NCI-H510A treated with DMSO at 0.1 percent for 48 hours (cell line): ENCODE measurements at places on chromosomes 12 and 14.

DNA sequence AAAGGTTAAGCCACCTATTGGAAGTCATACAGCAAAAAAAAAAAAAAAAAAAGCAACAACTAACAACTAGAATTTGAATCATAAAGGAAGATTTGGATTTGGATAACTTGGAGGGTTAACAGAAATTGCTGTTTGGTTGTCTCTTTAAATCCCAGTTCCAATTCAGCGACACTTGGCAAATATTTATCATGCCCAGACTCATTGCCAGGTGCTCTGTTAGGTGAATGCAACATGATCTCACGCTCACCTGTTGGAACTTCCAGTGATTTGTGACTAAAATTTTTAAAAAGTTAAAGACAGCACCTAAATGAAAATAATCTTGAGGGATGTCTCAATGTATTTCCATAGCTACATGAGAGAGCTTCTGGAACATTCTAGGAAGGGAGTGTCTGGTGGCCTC is 103.7 kb downstream of the TBX3 start:
- peak; percentile 84 for DNase-seq

- no peak for DNase-seq
Observed at GRCh38 chr14:84361476-84361875, 1168.5 kb upstream of the FLRT2 start.

GRCh38 chr12:111428081-111428727 is 22.5 kb downstream of the SH2B3 start:
- DNase-seq, result no peak

DNA sequence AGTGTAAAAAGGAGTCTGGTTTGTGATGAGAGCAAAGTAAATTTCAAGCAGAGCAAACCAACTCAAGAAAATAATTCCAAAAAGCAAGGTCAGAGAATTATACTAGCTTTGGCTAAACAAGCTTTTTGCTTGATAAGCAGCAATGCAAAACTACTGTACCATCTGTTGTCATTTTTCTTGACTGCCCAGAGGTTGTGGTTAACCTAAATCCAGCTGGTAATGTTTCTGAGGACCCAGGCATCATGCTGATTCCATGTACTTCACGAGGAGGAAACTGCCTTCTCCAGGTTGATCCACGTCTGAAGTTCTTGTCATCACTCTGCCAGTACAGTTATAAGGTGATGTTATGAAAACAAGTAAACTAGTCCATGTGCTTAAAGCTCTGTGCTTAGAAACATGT is 185.2 kb downstream of the ACSS3 start:
- DNase-seq, result peak; percentile 21

GRCh38 chr14:34179727-34180126 is 228.9 kb upstream of the EGLN3 start:
- peak; percentile 78 for DNase-seq

DNA sequence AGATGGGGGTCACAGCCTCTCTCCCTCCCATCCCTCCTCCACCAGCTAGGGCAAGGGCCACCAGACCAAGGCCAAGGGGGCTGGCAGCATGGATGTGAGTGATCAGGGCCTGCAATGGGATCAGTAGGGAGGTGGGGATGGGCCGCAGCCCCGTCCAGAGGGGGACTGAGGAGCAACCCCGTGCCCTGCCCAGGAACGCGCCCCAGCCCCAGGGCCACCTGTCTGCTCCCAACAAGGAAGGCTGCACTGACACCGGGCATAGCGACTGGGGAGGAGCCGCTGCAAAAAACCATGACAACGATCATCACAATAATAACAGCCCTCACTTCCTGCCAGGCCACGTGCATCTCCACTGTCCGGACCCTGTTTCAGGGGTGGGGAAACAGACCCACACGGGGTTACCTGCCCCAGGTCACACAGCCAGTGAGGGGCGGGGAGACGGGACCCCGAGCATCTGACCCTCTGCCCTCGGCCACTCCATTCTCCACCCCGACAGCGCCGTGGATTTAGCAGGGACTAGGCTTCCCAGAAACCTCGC is 24.3 kb downstream of the NCOR2 start:
- DNase-seq, result peak; percentile 69

DNA sequence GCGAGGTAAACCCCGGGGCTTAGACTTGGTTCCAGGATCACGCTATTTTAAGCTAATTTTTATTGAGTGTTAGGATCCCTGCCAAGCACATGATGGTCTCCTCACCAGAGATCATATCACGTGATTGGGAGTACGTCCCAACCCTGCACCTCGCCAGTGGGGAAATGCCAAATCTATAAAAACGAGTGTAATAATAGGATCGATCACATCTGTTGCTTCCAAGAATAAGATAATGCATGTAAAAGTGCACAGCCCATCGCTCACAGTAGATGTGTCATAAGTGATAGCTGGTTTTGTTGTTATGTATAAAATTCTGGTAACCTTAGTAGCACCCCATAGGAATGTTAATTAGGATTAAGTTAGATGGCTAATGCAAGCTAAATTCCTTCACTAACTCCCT is 581.0 kb upstream of the TMEM132C start:
- no peak for DNase-seq

- peak; percentile 86 for DNase-seq
Observed at GRCh38 chr12:88579161-88579517, 1.1 kb downstream of the KITLG start.

DNA sequence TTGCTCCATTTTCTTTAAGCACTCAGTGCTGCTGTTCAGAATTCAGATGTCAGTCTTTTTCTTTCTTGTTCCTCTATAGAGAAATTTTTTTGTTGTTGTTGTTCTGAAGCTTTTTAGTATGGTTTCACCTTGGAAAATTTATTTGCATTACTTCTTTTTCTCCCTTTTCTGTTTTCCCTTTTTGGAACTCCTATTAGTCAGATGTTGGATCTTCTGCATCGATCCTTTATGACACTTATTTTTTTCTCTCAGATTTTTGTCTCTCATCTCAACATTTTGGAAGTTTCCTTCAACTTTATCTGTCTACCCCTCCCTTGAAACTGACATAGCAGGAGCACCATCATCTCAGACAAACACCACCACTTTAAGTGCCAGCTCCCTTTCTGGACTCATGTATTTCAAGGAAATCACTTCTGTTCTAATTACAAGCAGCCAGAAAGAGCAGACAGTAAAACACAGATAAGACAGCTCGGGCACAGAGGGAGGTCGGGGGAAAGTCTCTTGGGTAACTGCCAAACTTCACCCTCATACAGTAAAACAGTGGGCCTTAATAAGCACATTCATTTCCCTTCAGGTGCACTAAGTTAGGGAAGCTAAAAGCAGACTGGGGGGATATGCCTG is 222.7 kb upstream of the PLXNC1 start:
- DNase-seq, result no peak

- no peak for DNase-seq
Observed at GRCh38 chr14:59882957-59883356, 12.4 kb upstream of the RTN1 start.

DNA sequence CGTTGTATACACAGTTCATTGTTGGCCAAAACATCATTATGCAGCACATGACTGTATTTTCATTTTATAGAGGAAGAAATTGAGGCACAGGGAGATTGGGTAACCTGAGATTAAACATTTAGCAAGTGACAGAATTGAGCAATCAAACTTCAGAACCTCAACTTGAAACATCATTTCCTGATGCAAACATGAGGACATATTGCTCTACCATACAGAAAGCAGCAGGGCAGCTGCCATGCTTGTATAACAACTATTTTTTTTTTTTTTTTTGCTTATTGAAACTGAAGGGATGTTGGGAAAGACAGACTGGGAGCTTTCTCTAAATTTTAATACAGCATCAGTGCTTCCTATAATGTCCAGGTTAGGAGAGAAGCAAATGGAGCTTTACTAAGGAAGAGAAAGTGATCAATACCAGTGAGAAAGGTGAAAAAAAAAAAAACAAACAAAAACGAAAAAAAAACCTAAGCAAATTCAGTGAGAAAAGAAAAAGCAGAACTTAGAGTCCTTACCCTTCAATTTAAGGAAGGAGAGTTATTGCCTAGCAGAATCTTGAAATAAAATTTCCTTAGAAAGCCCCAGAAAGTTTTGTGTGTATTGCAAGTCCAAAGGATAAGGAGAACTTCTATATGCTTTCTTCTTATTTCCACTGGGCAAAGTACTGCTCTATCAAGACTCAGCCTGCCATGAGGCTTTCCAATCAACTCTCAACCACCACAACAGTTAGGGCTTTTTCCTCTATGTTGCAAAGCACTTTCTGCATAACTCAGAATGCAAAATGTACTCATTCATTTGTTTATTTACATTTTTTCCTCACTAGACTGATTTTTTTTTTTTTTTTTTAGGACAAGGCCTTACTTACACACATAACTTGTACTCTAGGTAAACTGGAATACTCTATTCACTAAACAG is 21.6 kb downstream of the BTG1 start:
- DNase-seq, result no peak

- DNase-seq, result no peak
Observed at GRCh38 chr12:52612431-52613383, 5.7 kb downstream of the KRT73 start.

- DNase-seq, result no peak
Observed at GRCh38 chr14:70789361-70789760, 20.0 kb downstream of the MAP3K9 start.

DNA sequence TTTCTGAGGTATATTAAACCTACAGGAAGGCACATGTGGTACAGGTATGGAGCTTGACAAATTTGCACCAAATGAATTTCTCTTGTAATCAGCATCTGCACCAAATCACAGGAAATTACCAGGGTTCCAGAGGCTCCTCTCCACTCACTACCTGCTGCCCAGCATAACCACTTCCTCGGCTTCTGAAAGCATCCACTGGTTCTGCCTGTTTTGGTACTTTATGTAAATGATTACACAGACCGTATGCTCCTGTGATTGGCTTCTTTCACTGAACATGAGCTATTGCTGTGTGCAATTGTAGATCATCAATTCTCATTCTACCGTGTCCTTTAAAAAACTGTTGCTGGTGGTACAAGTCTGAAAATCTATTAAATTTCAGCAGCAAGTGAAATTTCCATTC is 522.1 kb downstream of the TMEM132D start:
- peak; percentile 54 for DNase-seq

DNA sequence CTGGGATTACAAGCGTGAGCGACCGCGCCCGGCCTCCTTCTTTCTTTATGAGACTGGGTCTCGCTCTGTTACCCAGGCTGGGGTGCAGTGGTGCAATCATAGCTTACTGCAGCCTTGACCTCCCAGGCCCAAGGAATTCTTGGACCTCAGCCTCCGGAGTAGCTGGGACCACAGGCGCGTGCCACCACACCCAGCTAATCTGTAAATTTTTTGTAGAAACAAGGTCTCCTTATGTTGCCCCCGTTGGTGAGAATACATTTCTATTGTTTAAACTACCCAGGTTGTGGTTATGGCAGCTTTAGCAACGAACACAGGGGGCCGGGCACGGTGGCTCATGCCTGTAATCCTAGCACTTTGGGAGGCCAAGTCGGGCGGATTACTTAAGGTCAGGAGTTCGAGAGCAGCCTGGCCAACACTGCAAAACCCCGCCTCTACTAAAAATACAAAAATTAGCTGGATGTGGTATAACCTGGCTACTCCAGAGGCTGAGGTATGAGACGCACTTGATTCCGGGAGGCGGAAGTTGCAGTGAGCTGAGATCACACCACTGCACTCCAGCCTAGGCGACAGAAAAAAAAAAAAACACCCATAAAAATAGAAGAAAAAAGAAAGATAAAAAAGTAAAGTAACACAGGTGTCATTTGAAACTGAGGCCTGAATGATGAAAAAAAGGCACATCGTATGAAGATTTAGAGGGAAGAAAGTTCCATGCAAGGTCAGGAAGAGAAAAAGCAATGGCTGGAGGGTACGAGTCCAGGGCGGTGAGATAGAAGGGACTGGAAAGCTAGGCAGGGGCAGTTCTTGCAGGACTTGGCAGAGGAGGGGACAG is 977 bp upstream of the TMEM120B start:
- no peak for DNase-seq

GRCh38 chr14:93115821-93116675 is at the start of gene ITPK1:
TSS of gene ITPK1 (minus strand) at chr14:93115925. CDS start at chr14:93115163, 762 bp downstream.
- DNase-seq, result peak; percentile 46

DNA sequence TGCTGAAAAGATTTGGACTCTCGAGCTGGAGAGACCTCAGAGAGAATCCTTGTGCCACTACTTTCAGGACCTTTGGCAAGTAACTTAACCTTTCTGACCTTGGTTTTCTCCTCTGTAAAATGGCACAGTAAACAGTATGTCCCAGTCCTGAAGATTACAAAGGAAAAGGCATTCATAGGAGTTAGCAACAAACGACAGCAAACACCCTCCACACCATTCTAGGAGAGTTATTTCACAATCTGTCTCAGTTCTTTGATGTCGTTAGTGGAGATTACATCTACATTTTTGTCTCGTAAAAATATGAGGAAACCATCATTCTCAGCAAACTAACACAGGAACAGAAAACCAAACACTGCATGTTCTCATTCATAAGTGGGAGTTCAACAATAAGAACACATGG is 205.7 kb downstream of the ITPR2 start:
- DNase-seq, result no peak

DNA sequence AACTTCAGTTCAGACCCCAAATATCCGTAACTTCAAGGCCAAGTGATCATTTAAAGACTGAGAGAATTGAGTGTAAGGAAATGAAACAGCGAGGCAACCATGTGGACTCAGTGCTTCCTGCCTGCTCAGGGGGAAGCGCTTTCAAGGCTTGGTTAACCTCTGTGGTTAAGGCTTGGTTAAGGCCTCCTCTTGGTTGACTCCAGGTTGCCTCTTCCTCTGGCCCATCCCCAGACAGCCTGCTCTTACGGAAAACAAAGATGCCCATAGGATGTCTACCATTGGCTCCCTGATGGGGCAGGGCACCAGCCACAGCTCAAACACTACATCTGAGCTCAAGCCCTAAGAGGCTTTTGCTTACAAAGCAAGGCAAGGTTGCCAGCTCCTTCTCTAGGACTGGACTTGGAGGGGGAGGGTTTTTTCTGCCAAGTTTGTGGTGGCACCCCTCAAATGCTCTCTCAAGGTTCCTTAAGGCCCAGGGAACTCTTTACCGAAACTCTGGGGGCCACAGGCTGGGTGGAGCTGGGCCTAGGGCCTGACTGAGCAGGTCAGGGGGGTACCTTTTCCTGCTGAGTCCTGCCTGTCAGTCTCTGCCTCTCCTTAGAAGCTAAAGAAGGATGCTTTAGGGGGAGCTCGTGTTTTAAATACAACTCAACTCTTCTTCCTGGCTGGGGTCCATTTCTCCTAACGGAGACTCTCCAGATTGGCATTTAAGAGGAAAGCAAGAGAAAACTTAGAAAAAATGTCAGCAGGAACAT is 13.7 kb downstream of the COL2A1 start:
- no peak for DNase-seq

DNA sequence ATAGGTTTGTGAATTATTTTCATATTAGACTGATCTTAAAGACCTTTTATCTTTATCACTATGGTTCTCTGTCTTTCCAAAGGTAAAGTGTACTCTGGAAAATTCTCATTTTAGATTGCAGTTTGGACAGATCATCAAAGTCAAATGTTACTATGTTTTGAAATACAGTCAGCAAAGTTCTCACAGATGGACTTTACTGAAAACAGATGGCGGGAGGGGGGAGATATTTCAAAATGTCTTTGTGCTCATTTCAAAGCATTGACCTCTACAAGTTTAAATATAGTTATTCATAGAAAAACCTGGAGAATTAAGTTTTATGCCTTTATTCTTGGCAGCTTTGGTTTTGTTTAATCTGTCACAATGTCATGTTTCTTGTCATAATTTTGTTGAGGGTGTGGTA is 51.8 kb upstream of the LRTM2 start:
- no peak for DNase-seq
